ENCODE measurements at places on chromosomes 5 and 9. TPM values are rescaled to one million over a fixed set of nuclear protein-coding genes. Genes with fewer than 3 reads are reported as not detected.

GRCh38 chr5:151014680-151015343 lies 5.6 kb upstream of the GPX3 start:
- DNase-seq = no peak

- DNase-seq = no peak
These were observed 18.4 kb downstream of the CEL start for GRCh38 chr9:133080161-133080560.

DNA sequence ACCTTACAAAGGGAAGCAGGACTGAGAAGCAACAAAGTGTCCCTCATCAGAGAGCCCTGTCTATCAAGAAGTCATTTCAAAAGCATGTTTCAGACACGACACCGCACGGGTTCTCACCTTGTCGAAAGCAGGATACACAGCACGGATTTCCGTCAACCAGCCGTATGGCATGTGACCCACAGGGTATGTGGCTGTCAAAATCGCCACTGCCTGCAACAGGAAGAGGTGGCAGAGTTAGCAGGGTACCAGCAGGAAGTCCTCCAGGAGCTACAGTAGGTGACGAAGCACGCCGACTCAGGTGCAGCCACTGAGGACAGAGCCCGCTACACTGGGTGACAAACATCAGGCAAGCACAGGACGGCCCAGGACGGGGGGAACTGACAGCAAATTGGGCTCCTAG lies 81.2 kb downstream of the OTULIN start:
- DNase-seq = no peak

DNA sequence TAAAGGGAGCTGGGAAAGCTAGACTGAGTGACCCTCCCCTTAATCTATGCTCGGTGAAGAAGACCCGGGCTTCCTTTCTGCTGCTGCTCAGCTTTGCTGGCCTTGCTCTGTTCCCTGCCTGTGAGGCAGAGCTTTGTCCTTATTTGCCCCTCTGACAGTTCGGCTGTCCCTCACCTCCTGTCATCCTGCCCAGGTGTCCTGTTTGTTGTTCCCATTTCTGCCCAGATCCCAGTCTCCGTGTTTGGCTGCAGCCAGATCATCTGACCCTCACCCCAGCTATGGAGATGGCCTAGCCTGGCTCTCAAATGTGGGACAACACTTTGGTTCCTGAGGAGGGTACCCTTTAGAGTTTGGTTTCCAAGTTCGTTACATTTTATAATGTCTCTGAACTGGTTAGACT lies 20.2 kb downstream of the OTULIN start:
- DNase-seq = no peak

- peak; percentile 76 for DNase-seq
These were observed 60.1 kb downstream of the FAM174A start for GRCh38 chr5:100595152-100595811.

- no peak for DNase-seq
These were observed 45.7 kb downstream of the ERMP1 start for GRCh38 chr9:5787220-5787619.

DNA sequence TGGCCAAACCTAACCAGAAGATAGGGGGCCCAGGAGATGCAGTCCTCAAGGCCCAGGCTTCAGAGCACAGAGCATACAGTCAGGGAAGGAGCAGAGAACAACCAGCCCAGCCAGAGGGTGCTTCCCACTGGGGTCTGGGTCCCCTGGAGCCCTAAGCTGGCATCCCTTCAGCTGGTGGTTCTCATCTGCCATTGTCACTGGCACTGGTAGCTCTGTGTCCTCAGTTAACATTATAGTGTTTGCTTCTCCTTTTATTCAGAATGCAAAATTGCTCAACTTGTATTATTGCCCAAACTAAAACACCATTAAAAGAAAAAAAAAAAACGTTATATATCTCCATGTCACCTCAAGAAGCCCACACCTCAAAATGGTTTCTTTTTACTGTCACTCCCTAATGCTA lies 219.2 kb downstream of the ENC1 start:
- DNase-seq = no peak

DNA sequence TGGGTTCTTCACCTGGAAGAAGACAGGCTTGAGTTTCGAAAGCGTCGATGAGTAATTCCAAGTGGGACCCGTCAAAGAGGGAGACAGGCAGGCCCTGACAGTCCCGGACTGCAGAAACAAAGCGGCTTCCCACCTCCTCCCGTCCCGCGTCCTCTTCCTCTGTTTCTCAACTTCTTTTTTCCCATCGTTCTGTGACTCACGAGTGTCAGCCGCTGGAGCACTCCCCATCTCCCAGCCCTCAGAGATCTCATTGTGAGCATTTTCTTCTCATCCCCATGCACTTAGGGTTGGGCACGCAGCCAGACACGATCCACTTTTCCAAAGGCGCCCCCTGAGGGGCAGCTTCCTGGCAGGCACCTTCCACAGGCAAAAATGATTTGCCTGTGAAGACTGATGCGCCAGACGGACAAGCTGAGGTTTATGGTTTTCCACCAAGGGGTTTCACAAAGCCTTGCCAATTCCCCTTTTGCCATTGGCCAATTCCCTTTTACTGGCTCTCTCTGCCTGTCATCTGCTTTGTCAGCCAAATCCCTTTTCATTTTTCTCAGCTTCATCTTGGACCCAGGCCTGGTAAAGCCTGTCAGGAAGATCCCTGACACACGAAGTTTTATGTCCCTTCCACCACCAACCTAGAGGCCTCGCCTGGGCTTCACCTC lies 86.5 kb upstream of the ANKRD55 start:
- peak; percentile 62 for DNase-seq

- no peak for DNase-seq
These were observed 35.8 kb downstream of the OTULINL start for GRCh38 chr5:14617441-14617840.

DNA sequence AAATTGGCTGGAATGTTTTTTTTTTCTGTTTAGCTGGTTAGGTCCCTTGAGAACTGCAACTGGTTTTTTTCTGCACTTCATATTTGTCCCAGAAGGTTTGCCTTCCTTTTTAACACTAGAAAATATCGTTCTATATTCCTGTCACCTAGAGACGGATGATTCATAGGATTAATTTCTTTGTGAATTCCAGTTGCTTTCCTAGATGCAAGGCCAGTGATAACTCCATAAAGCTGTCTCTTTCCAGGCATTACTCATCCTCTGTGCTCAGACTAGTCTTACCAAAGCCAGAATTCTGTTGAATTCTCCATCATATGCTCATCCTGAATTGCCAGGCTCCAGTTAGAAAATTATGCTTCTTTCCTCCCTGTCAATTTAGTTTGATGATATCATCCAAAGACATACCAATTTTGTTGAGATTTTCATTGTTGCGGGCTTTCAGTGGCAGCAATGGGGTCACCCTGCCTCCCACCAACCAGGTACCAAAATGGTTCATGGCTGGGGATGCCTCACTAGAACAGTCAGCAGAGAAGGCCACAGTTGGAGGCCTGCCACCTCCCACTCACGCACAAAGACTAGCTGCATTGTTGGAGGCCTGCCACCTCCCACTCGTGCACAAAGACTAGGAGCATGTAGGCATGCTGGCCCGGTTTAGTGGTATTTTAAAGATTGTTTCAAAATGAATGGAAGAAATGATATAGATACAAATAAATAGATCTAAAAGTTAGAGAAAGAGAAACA lies 8.5 kb downstream of the BAAT start:
- DNase-seq = no peak

DNA sequence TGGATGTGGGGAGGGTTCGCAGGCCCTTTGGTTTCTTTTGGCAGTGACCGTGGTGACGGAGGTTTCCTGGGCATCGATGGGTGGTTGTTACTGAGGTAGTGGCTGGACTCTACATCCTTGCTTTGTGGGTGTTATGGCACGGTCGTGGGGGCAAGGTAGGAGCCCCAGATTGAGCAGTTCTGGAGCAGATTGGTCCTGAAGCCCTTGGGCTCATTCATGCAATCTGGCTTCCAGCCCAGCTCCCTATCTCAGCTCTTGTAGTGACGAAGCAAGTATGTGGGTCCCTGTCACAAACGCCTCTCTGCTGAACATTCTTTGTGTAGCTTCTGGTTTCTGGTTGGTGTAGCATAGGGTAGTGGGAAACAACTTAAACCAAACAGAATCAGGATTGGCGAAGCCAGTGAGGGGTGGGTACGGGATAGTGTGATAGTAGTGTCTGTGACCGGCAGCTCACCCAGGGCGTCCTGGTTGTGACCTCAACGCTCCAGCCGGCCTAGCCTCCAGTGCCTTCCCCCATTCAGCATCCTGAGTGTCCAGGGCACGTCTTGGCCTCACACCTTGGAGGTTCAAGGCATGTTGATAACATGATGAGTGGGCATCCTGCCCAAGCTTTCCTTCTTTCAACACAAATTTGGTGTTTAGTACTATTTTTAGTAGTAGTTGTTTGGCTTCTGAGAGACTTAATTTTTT lies 2.9 kb downstream of the NDUFS6 start:
- DNase-seq = no peak

GRCh38 chr9:88905506-88905905 lies 85.8 kb upstream of the S1PR3 start:
- no peak for DNase-seq

DNA sequence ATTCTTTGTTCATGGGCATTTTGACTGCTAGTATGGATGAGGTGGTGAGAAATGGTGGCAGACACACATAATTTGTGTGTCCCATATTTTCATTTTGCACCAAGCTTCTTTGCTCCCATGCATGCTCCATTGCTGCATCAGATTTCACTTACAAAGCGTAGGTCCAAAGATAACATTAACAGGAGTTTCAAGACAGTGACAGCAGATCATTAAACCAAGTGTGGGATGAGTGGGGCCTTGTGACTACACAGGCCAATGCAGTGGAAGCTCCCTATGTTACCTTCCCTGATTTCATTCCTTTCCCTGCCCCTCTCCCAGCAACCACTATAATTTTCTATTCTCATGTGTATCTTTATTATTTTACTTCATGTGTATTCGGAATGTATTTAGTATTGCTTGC lies 142.0 kb downstream of the AOPEP start:
- no peak for DNase-seq

GRCh38 chr9:126700296-126700695 lies 86.6 kb downstream of the LMX1B start:
- DNase-seq = no peak

GRCh38 chr5:32445831-32446614 lies 1.5 kb upstream of the ZFR start:
- no peak for DNase-seq

GRCh38 chr5:7849681-7850394 lies 1.1 kb downstream of the CFAP90 start:
- DNase-seq = no peak

GRCh38 chr9:3473405-3473804 lies 52.4 kb downstream of the RFX3 start:
- no peak for DNase-seq

DNA sequence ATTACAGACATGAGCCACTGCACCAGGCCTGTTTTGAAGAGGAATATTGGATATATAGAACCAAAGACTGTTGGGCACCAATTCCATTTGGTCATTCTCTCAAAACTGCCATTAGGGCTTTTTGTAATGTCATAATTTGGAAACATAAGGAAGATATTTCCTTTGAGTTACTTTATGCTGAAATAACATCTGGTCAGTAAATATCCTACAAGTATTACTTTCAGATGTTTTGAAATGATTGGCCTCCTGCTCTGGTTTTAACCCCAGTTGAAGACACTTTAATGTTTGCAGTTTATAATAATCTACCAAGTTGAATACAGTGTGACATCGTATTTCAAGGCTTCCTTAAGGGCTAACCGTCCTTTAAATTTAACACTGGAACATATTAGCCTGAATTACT lies 33.6 kb downstream of the LRRTM2 start:
- DNase-seq = no peak

GRCh38 chr9:81293651-81294050 lies 395.7 kb downstream of the TLE1 start:
- no peak for DNase-seq

- DNase-seq = no peak
These were observed 190.4 kb downstream of the EPB41L4A start for GRCh38 chr5:112228667-112229066.

The TAL2 gene
- not detected for total RNA-seq

The EPB41L4A gene
- total RNA-seq = 0.11 TPM

The SAXO1 gene
- not detected for total RNA-seq

The KLF4 gene
- total RNA-seq = 1.00 TPM

The MAP1B gene
- 195 TPM for total RNA-seq

The GABRA1 gene
- total RNA-seq = not detected

The C9 gene
- not detected for total RNA-seq

The TMEM171 gene
- total RNA-seq = 4.5 TPM
